GM12878 (cell line): ENCODE measurements at places on chromosomes 1 and 21. TPM values are rescaled to one million over a fixed set of nuclear protein-coding genes. Genes with fewer than 3 reads are reported as not detected.
A peak's percentile ranks its signal among the peaks of the same experiment; 100 is the strongest.

Gene TSSK3
- 0.82 and 1.2 TPM in 2 replicates for total RNA-seq

Gene RHOU
- 0.08 TPM in 1 of 2 replicates, not detected in the other for total RNA-seq

Gene MANEAL
- total RNA-seq, result 8.6 and 9.2 TPM in 2 replicates

Gene RPF1
- 36.6 and 37.0 TPM in 2 replicates for total RNA-seq

Gene COL6A1
- total RNA-seq, result 1.1 and 1.3 TPM in 2 replicates

Gene TMPRSS2
- total RNA-seq, result 0.16 and 0.26 TPM in 2 replicates

Gene NUF2
- total RNA-seq, result 33.7 and 37.1 TPM in 2 replicates

- DNase-seq, result no peak
These were observed 270.2 kb downstream of the FOXD2 start for GRCh38 chr1:47708019-47708535.

- DNase-seq, result no peak
These were observed 4.9 kb upstream of the PODN start for GRCh38 chr1:53057127-53057526.

- no peak for DNase-seq
These were observed 35.9 kb upstream of the NFIA start for GRCh38 chr1:61046434-61046833.

- no peak for DNase-seq
These were observed 88.4 kb downstream of the DYRK1A start for GRCh38 chr21:37454869-37455503.

- DNase-seq, result peak; percentile 81
These were observed 595 bp upstream of the CAP1 start for GRCh38 chr1:40039757-40040510.

DNA sequence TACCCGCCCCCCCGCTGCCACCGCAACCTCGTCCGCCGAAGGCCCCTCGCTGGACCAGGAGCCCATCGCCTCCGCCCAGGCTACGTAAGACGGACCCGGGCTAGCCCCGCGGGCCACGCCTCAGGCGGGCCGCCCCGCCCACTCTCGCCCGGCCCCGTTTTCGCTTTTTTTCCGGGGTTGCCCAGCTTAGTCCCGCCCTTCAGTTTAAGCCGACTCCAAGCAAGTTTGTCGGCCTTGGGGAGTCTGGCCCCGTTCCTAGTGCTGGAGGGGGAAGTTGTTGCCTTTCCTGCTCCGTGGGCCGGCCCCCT is 3.0 kb downstream of the RUSC1 start:
- no peak for DNase-seq

DNA sequence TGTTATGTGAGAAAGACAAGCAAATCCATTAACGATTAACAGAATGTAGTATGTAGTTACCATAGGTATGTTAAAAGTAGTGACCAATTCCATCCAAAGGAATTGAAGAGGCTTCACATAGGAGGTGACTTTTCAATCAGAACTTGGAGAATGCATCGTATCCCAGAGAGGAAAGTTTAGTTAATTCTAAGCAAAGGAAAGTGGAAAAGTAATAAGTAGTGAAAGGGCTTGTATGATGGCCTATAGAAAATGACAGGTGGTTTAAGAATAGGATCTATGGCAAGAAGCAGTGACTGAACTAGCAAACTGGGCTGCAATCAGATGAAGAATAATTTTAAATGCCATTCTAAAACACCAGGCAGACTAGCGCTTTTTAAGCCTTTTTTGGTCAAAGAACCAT is 16.6 kb downstream of the SCMH1 start:
- DNase-seq, result no peak

DNA sequence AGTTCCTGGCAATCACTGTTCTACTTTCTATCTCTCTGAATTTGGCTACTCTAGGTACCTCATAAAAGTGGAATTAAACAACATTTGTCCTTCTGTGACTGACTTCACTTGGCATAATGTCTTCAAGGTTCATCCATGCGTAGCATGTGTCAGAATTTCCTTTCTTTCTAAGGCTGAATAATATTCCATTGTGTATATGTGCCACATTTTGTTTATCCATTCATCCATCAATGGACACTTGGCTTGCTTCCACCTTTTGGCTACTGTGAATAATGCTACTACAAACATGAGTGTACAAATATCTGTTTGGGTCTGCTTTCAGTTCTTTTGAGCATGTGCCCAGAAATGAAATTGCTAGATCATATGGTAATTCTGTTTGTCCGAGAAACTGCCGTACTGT is 14.7 kb downstream of the CACHD1 start:
- no peak for DNase-seq

DNA sequence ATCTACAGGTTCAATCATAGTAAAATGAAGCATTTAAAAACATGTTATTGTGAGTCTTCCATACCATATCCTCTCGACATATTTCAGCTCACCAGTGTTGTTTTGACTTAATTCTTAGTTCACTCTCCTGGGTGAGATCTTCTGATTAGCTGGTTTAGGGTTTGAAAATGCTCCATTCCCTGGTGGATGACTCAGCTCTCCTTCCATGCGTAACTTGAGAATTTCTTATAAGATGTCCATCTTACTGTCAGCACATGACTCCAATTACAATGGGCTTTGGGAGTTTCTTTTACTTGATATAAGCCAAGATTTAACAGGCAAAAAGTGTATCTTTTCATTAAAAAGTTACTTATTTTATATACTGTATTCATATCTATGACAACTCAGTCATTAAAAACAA is 476.5 kb downstream of the BRINP3 start:
- DNase-seq, result no peak

GRCh38 chr1:19835578-19835977 is 20.5 kb upstream of the RNF186 start:
- DNase-seq, result no peak

- no peak for DNase-seq
These were observed 10.1 kb upstream of the XCL2 start for GRCh38 chr1:168553680-168554553.

- DNase-seq, result peak; percentile 39
These were observed 52.3 kb downstream of the RHBG start for GRCh38 chr1:156421062-156421938.

DNA sequence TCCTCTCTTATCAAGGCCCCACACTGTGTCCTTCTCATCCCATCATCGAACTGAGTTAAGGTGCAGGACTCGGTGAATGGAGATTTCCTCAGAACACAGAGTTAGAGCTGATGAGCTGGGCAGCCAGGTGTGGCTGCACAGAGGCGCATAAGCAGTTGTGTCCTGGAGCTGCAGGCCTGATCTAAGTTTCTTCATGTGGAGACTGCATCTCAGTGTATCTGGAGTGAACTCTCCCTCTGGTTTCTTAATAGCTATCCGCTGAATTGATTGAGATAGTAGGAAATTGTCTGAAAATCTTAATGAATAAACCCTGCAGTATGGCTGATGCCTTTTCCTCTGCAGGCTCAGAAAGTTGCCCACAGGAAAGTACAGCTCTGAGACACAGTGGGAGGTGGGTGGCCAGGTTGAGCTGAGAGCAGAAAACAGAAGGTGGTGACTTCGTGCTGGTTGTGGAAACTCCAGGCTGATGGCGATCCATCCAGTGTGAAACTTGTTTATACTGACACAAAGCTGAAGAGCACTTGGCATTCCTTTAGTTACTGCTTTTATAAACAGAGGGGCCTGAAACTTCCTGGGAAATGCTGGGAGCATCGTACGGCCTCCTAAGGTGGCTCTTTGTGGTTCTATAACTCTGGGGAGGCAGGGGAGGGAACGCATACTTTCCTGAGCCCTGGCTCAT is 67.4 kb upstream of the F3 start:
- DNase-seq, result no peak
